Left renal pelvis (tissue), 4 donors: ENCODE measurements at places on chromosomes 7 and 10. TPM values are rescaled to one million over a fixed set of nuclear protein-coding genes. Genes with fewer than 3 reads are reported as not detected.

ACTL6B gene
- not detected for polyA plus RNA-seq

SORBS1 gene
- 32.1 TPM for polyA plus RNA-seq

TRIP6 gene
- polyA plus RNA-seq: 51.1 TPM

SPAM1 gene
- polyA plus RNA-seq: not detected

MMP21 gene
- polyA plus RNA-seq: 0.38 TPM

MEIG1 gene
- polyA plus RNA-seq: 2.2 TPM

FGL2 gene
- 104 TPM for polyA plus RNA-seq

DNA sequence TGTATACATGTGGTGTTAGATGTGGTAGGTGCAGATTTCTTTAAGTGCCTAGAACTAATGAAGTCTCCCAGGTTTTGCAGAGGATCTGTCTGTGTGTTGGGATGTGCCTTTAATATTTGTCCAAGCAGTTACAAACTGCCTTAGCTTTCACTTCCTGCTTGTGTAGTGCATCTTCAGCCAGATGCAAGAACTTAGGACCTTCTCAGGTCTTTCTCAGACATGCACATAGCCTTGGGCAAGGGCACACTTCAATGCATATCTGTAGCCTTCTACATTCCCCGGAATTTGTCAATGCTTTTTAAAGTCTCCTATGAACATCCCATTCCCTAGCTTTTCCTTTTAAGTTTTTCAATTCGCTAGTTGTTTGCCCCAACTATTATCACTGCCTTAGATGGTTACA, 47.2 kb upstream of the SLC39A12 start:
- DNase-seq: no peak

- no peak for DNase-seq
Measured at GRCh38 chr10:90414926-90415325, 442.9 kb downstream of the HTR7 start.

DNA sequence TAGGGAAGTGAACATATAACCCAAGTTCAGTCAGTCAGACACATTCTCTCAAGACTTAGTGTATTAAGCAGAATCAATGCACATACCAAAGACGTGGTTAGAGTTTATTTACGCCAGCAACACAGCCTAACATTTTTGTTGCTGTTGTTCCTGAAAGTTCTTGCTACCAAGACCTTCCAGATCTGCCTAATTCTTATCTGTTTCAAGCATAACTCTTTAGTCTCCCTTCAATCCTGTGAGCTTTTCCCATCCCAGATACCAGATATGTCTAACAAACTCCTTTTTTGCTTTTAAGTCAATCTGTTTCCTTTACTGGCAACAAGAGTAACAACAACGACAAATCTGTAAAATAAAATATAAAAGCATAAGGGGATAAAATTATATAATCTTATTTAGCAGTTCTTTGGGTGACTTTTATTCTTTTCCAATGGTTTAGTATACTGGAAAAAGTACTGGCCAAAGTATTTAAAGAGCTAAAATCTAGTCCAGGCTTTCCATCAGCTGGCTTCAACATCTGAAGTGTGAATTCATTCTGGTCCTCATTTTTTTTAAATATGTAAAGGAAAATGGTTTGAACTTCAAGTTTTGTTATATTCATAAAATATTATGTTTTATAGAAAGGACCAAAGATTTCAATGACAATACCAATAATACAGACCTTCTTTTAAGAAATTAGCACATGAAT, 193.8 kb downstream of the IMMP2L start:
- DNase-seq: no peak

DNA sequence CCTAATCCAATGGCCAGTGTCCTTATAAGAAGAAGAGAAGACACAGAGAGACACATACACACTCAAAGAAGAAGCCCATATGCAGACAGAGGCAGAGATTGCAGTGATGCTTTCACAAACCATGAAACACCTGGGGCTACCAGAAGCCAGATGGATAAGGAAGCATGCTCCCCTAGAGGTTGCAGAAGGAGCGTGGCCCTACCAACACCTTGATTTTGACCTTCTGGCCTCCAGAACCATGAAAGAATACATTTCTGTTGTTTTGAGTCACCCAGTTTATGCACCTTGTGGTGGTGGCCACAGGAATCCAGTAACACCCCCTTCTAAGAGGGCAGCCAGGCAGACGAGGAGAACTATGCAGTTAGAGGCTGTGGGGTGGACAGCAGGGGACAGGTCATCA, 43.5 kb downstream of the AOC1 start:
- DNase-seq: no peak

- DNase-seq: no peak
Measured at GRCh38 chr10:110391541-110391940, 86.8 kb upstream of the SMNDC1 start.

DNA sequence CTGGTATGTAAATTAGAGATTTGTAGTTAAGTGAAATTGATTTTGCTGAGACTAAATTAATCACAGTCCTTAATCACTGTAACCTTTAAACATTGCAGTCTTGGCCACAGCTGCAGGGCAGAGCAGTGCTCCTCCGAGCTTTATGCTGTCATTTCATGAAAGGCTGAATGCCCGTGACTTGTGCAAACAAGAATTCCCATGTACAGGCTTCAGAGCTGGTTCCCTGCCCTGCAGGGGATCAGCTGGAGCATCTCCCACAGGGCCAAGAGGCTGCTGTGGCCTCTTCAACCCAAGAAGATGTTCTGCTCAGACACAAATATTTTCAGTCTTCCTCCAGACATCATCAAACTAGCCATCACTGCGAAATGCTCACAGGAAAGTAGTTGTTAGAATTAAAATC, 419.1 kb downstream of the AUTS2 start:
- no peak for DNase-seq

DNA sequence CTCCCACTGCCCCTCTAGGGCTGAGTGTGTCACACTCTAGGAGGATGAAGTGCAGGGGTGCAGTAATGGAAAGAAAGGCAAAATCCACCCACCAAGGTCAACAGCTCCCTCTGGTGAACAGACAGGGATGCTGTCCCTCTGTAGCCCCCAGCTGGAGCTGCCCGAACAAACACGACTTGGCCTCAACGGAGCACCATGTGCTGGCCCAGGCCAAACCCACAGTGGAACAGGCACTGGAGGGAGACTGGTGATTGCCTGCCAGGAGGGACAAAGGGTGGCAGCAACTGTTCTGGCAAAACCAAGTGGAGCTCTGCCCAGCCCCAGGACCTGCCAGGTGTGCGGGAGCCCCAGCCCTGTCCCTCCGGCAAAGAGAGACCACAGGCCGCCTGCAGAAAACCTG, 20.7 kb downstream of the PDIA4 start:
- DNase-seq: no peak

GRCh38 chr7:31640381-31640780, 46.6 kb upstream of the PPP1R17 start:
- DNase-seq: no peak

- peak; percentile 14 for DNase-seq
Measured at GRCh38 chr7:142632271-142633134, 116.8 kb upstream of the PRSS1 start.

GRCh38 chr7:27478084-27478483, 184.6 kb downstream of the HIBADH start:
- no peak for DNase-seq

- no peak for DNase-seq
Measured at GRCh38 chr10:17981766-17982380, 30.2 kb downstream of the SLC39A12 start.

DNA sequence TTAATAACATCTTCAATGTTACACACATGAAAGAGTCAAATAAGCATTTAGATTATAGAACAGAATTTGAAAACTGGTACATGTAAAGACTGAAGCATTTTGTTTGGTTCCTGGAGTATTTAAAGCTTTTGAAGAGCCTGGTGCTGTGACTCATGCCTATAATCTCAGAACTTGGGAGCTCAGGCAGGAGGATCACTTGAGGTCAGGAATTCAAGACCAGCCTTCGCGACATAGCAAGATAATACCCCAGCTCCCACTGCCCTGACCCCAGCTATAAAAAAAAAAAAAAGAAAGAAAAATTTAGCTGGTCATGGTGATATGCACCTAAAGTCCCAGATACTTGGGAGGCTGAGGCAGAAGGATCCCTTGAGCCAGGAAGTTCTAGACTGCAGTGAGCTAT, 87.8 kb downstream of the HDAC9 start:
- no peak for DNase-seq

DNA sequence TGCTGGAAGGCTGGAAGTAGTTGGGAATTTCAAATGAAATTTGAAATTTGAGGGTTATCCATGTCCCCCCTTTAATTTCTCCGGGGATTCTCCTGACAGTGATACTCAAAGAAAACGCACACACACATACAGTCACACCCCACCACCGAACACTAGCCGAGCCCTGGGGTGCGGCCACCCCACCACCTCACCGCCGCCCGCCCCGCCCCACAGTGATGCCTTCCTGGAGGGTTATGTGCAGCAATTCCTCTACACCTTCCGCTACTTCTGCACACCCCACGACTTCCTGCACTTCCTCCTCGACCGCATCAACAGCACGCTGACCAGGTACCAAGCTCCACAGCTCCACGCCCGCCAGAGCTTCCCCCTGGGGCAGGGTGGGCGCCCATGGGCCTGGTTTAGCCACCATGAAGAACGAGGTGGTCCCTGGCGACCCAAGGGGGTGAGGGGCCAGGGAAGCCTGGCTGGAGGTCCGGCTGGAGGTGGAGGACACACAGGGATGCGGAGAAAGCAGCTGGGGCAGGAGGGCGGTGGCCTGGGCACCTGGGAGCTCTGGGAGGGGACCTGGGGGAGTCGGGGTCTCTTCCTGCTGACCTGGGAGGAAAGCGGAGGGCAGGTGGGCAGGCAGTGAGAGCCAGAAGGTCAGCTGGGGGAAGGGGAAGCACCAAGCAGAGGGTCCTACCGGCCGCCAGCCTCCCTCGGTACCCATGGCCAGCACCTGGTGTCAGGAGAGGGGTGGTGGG, 19.4 kb upstream of the UTF1 start:
- DNase-seq: no peak

- no peak for DNase-seq
Measured at GRCh38 chr10:60309371-60309770, 80.3 kb downstream of the ANK3 start.
